T-helper 1 cell (primary cell): ENCODE measurements at places on chromosomes 7 and 10.

GRCh38 chr7:123845823-123846216, 851 bp downstream of the HYAL4 start:
- no peak for DNase-seq

DNA sequence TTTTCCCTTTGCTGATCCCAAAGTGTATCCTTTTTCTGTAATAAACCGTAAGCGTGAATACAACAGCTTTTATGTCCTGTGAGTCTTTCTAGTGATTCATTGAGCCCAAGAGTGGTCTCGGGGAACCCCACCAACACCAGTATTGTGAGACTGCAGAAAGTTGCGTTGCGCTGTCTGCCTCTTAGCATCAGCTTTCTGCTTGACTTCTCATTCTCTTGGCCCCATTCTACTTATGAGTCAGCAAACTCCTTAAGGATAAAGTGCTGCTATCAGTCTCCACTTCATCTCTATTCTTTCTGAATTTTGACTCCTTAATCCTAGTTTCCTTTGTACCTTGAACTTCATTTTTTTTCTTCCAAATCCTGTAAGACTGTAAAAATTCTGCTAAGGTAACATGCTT, 184.3 kb upstream of the MBL2 start:
- DNase-seq: no peak

DNA sequence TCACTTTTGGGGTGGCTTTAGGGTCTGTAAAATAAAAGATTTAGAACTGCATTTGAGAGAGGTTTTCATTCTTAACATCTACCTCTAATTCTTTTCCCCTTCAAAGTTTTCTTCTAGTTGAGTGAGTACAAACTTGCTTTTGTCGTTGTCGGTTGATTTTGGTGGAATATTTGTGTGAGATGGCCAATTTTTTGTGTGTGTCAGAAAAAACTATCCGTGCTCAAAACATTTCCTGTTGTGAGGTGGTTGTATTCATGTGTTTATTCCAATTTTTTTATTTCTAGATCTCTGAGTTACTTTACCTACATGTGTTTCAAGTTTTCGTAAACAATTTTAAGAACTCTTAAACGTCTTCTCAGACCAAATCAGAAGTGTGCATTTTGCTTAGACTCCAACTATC, 1.6 kb downstream of the AHR start:
- no peak for DNase-seq

DNA sequence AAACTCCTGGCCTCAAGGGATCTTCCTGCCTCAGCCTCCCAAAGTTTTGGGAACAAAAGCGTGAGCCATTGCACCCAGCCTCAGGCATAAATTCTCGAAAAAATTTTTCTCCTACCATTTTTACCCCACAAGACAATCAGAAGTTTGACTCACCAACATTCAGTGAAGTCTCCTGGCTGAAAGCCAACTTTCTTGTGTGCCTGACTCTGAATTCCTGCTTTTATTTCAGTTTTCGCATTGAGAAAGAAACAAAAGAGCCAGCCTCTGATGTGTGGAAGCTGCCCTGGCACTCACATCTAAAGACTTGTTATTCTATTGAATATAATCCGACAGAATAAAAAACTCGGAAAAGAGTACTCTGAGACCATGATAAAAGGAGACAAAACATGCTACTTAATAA, 402.9 kb downstream of the MAGI2 start:
- no peak for DNase-seq
